ENCODE measurements at places on chromosomes 7 and 10.
A peak's percentile ranks its signal among the peaks of the same experiment; 100 is the strongest.

GRCh38 chr7:30154111-30154587 is 19.4 kb downstream of the MTURN start:
- no peaks in the 10 kb centered on the region for H3K27me3 ChIP-seq
- no peak overlapping the region for H3K27ac ChIP-seq
- DNase-seq, result no peak

GRCh38 chr7:41316410-41316809 is 386.5 kb downstream of the INHBA start:
- DNase-seq, result no peak
- H3K27me3 ChIP-seq, result no peaks in the 10 kb centered on the region
- no peak overlapping the region for H3K4me3 ChIP-seq

- H3K36me3 ChIP-seq, result no peaks in the 10 kb centered on the region
- H3K27me3 ChIP-seq, result no peaks in the 10 kb centered on the region
- no peak for DNase-seq
- no peak overlapping the region for H3K27ac ChIP-seq
Observed at GRCh38 chr7:140722254-140722653, 25.7 kb downstream of the NDUFB2 start.

DNA sequence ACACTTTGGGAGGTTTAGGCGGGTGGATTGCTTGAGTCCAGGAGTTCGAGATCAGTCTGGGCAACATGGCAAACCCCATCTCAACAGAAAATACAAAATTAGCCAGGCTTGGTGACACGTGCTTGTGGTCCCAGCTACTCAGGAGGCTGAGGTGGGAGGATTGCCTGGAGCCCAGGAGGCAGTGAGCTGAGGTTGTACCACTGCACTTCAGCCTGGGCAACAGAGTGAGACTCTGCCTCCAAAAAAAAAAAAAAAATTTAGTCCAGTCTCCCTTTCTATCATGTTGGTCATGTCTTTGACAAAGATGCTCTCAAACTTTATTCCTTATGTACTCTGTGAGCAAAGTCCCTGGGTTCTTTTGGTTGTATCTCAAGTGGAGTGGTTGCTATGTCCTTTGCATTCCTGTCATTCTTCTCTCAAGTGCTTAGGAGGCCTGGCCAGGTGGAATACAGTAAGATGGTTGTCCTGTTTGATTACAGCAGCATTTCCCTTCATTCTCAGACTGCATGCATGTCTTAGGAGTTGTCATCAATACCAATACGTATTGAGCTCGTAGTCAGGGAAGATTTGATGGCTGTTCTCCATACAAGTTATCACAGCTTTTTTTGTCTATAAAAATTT is 85.7 kb downstream of the MMRN2 start:
- no peak overlapping the region for H3K27ac ChIP-seq
- DNase-seq, result no peak
- no peak overlapping the region for H3K4me3 ChIP-seq
- H3K4me1 ChIP-seq, result peaks cover 12% of the 10 kb centered on the region

- H3K27ac ChIP-seq, result peak overlapping the region; percentile 97
- peaks cover 54% of the 10 kb centered on the region for H3K4me1 ChIP-seq
- no peak overlapping the region for H3K4me3 ChIP-seq
- no peaks in the 10 kb centered on the region for H3K27me3 ChIP-seq
- no peak for DNase-seq
Observed at GRCh38 chr7:4742852-4743251, 32.6 kb upstream of the AP5Z1 start.

Measured in T-helper 17 cell (primary cell).